ENCODE measurements at places on chromosomes 7 and 10.
A peak's percentile ranks its signal among the peaks of the same experiment; 100 is the strongest.

GRCh38 chr10:62511656-62512055 lies 137.5 kb downstream of the ZNF365 start:
- DNase-seq: no peak

DNA sequence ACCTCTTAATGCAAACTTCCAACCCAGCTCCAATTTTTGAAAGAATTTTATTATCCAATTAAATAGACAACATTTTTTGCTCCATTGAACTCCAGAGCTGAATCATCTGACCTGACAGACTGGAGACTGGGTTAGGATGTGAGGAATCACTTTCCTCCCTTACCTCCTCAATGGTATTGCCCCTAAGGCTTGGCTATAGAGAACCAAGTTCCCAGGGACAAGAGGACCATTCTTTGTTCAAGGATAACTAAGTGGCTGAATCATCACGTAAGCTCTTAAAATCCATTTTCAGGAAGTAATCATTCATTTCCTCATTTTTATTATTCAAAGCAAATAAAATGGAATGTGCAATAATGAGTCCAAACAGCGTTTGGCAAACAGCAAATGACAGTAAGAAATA lies 335.1 kb downstream of the GATA3 start:
- DNase-seq: peak; percentile 89

- no peak for DNase-seq
Observed at GRCh38 chr7:77284005-77284404, 84.4 kb upstream of the FGL2 start.

GRCh38 chr7:13386741-13387140 lies 602.7 kb downstream of the ETV1 start:
- no peak for DNase-seq

GRCh38 chr7:128890306-128891109 lies 20.0 kb downstream of the KCP start:
- no peak for DNase-seq

DNA sequence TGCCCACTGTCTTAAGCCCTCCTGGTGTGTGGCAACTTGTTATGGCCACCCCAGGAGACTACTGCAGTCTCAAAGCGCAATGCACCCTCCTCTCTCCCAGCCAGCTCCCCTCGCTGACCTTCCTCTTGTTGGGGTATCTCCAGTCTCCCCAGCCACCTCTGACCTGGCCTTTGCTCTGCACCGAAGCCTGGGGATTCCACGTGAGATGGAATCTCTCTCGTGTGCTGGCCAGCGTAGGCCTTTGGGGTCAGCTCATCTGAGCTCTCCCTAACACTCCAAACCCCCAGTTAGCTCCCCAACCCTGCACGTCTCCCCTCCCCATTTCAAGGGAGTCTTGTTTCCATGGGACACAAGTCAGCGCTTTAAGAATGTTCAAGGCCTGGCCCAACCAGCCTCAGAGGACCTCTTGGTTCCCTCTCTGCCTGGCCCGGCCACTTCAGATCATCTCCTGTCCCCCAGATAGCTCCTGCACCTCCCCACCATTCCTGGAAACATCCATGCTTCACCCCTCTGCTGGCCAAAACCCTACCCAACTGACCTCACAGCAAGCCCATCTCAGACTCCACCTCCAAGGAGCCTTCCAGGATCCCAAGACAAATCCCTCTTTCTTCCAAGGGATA lies 11.2 kb downstream of the ITPRIP start:
- no peak for DNase-seq

GRCh38 chr7:105905910-105906568 lies 29.6 kb upstream of the ATXN7L1 start:
- DNase-seq: no peak

- no peak for DNase-seq
Observed at GRCh38 chr7:43823941-43824340, 45.4 kb downstream of the MRPS24 start.

GRCh38 chr10:79270466-79271246 lies 76.6 kb upstream of the PPIF start:
- DNase-seq: no peak

GRCh38 chr7:36188266-36188665 lies 35.2 kb downstream of the EEPD1 start:
- DNase-seq: no peak

GRCh38 chr10:73907841-73908517 lies 3.0 kb upstream of the PLAU start:
- DNase-seq: peak; percentile 40

DNA sequence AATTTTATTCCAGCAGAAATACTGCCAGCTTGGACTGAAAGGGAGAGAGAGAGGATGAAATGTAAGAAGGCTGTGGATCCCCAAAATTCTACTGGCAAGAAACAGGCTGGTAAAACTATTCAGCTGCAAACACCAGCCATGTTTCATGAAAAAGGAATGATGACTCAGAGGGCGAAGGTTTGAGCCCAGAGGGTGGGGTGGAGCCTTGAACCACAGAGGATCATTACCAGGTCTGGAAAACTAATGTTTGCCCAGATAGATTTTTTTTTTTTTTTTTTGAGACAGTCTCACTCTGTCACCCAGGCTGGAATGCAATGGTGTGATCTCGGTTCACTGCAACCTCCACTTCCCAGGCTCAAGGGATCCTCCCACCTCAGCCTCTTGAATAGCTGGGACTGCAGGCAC lies 41.7 kb upstream of the NRF1 start:
- peak; percentile 91 for DNase-seq

GRCh38 chr7:92421676-92422435 lies 25.4 kb upstream of the GATAD1 start:
- DNase-seq: no peak

DNA sequence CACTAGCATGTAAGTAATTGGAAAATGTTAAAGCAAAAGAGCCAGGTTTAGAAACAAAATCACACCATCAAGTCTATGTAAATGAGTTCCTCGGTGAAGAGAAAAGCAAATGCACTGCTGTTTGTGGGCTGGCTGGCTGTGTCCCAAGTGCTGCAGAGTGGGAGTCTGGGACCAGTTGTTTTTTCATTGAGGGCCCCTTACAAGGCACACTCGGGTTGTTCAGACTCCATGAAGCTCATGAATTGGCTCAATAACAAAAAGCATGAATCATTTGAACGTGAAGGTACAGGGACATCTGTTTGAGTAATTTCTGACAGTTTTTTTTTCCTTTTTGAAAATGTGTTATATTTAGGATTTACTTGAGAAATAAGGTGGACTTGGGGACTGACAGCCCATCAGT lies 28.0 kb downstream of the GRK5 start:
- DNase-seq: peak; percentile 20

GRCh38 chr10:29443745-29444523 lies 155.1 kb downstream of the LYZL1 start:
- DNase-seq: peak; percentile 48

All from mammary epithelial cell (primary cell).